ENCODE measurements at places on chromosomes 5 and 9.

DNA sequence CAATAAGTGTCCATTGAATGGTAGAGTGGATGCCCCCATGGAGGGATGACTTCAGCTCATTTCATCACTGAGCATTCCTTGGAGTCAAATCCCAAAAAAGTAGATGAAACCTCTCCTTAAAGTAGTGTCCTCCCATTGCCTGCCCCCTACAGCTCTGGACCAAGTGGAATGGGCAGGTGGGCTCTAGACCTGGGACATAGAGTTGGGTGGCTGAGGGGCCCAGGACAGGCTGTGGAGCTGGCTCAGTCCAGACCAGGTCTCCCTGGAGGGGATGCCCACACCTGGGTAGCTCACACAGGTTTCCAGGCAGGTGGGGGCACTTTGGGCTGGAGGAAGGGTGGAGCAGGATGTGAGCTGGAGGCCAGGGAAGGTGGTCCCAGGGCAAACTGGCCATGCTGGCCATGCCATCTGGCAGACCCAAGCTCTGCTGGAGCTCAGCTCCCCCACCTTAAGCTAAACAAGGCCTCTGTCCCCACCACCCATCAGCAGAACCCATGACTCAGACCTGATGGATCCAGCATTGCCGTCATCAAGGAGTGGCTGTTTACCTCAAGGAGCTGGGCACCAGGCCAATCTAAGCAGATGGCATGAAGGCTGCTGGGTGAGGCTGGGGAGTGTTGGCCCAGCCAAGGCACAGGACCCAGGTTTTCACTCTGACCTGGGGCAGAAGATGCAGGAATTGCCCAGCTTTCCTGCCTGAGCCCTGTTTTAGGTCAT is 6.2 kb upstream of the SPINK4 start:
- DNase-seq: no peak

DNA sequence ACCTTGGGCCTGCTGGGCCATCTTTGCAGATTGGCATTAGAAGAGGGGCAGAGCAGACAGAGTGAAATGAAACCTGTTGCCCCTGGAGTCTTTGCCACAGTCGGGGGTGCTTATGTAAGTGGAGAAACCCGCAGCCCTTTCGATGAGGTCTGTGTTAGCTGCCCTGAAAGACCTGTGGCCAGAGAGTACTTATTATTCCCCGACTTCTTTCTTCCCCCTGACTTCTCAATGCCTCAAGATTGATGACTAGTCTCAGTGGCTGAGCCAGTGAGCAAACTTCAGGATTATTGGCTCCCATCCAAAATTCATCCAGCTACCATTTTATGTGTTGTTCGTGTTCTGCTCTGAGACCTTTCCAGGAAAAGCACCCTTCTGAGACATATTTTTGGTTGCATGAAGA is 7.6 kb downstream of the NTRK2 start:
- no peak for DNase-seq

DNA sequence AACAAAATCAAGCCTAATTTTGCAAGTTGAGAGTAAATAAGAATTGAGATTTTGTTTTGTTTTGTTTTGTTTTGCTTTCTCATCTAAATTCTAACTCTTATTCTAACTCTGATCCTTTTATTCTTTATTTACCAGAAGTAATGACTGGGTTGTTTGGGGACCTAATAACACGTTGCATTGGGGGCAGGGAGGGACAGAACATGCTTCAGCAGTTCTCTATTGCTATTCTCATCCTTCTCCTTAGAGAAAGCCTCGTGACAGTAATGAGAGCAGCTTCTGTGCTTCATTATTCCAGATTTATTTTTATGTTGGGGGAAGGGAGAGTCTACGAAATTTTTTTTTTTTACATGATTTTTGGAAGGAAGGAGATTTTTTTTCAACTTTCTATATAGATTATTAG is 21.1 kb downstream of the CPEB4 start:
- no peak for DNase-seq

DNA sequence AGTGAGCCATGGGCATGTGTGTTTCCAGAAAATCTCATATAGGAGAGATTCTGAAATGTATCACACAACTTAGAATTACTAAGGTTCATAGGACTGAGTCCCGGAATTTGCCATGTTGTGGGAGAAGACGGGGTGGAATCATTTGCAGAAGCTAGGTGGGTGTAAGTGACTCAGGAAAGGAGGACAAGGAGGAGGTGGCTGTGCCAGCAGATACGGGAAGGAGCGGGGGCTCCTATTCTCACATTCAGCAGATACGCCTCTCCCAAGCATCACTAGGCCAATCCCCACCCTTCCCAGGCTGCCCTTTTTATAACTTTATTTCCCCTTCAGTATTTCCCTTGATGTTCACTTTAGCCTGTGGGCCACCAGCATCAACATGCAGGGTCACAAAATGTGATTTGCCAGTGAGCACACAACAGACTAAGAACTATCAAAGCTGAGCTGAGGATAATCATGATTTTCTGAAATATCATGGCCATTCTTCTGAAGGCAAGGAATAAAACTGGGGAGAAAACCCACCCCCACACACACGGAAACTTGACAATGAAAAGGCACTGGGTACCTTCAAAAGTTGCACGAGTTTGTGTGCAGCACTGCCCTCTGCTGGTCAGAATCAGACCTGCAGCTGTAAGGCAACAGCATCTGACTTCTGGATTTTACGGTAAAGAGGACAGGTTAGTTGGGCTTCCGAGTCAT is 133.2 kb downstream of the MTX3 start:
- DNase-seq: peak; percentile 59

- no peak for DNase-seq
Measured at GRCh38 chr5:54833590-54833989, 151.8 kb downstream of the ESM1 start.

- DNase-seq: no peak
Measured at GRCh38 chr5:76169146-76169905, 86.1 kb downstream of the SV2C start.

DNA sequence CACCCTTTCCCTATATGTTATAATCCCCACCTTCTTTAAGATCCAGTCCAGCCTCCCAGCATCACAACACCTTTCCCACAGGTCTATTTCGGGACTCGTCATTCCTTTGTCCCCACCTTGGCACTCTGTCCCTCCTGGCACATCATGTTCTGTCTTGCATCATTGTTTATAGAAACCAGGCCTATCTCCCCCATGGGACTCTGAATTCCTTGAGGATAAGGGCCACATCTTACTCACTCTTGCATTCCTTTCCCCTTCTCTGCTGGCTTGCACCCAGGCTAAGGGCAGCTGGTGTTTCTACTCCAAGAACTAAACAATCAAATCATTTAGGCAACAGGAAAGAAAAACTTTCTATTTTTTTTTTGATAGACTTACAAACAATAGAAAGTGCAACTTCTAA is 205.7 kb downstream of the AGTPBP1 start:
- no peak for DNase-seq

DNA sequence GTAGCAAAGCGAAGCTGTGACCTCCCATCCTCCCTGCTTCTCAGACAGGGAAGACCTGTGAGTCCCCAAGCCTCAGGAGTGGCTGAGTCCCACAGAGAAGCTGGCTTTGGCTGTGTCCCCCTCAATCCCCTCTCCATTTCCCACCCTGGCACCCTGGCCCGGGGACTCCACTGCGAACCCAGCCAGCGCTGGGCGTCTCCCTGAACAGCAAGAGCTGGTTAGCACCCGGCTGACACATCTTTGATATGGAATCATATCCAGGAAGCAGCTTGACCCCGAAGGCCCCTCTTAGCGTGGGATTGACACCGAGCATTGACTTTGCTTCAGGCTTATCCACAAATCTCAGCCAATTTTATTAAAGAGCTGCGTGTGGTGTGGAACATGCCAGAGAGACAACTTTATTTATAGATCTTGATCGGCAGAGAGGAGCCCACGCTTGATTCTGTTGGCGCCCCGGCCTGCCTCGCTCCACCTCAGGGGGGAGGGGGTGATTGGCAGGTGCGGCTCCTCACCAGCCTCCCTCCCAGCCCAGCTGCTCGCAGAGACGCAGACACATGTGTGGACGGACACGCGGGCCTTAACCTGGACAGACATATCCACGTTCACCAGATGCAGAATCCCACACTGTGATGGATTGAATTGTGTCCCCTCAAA is 120.7 kb upstream of the MVB12B start:
- DNase-seq: no peak

DNA sequence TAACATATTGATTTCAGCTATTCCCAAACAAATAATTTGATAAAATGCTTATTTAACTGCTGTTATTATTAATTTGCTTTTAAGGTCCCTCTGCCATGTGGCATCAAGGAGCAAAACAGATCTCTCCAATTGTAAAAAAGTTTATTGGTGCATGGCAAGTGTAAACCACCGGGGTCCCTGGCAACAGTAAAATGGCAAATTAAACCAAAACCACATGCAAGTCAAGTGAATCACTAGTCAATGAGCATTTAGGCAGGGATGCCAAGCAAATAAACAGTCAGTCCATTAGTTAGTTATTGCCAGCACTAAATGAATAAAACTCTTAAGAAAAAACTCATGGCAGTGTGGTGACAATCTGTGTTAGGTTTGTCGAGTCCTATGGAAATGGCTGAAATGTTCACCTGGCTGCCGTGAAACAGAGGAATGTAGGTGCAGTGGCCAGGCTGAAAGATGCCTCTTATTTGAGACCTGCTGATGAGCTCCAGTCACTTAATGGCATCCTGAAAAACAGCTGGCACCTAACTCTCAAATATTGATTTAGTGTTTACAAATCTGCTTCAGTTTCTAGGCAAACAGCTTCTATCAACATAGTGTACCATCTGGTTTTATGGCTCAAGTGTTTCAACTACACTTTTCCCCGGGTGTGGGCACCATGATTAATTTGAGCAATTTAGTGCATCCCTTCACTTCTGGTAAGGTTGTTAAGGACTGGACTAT is 296.5 kb upstream of the ITGA1 start:
- no peak for DNase-seq

DNA sequence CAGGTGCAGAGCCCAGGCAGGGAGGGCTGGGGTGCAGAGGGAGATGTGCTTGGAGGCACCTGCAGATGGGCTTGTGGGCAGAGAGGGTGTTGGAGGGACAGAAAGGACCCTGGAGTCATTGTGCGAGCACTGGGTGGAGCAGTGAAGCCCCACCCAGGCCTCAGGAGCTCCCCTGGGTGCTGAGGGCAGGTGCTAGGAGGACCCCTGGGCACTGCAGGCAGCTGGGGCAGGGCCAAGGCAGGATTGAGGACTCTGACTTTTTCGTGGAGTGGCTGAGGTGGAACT is 10.3 kb upstream of the SLC6A18 start:
- DNase-seq: no peak

DNA sequence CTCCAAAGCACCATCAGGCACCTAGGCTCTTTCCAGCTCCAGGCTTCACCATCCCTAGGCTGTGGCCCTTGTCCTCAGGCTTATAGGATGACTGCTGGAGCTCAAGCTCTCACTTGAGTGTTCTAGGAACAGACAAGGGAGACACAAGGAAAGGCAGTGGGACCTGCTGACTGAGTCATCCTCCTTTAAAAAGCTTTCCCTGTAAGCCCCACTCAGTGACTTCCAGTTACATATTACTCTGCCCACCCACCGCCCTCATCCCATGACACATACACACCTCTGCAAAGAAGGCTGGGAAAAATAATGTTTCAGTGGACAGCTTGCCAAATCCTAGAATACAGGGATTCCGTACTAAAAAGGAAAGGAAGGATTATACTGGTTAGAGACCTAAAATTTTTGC is 154.2 kb upstream of the ZNF366 start:
- no peak for DNase-seq

DNA sequence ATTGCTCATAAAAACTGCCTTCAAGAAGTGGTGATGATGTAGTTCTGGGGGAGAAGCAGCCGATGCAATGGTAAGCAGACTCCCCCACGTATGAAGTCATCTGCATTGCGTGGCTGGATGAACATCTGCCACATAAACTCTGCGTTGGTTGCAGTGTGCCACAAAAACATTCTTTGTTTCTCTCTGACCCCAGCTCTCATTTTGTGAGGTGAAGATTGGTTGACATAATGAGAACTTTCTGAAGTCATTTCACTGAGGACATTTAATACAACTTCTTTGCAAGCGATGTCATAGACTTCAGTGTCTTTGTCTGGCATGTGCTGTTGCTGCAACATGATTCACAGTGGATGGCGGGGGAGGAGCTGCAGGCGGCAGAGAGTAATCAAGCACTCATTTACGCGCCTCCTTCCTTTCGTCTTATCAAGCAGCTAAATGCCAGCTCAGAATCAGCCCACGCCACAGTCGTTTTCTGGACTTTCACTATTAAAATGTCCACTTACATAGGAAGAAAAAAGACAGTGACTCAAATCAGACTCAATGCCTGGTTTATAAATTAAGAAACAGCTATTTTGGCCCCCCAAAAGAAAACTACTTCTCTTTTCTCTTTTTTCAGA is 91.5 kb upstream of the NFIL3 start:
- no peak for DNase-seq

Data from activated effector memory CD4-positive, alpha-beta T cell treated with Interleukin-2 at 50 U/mL for 16 hours (primary cell).